ENCODE measurements at places on chromosomes 16 and 17.

DNA sequence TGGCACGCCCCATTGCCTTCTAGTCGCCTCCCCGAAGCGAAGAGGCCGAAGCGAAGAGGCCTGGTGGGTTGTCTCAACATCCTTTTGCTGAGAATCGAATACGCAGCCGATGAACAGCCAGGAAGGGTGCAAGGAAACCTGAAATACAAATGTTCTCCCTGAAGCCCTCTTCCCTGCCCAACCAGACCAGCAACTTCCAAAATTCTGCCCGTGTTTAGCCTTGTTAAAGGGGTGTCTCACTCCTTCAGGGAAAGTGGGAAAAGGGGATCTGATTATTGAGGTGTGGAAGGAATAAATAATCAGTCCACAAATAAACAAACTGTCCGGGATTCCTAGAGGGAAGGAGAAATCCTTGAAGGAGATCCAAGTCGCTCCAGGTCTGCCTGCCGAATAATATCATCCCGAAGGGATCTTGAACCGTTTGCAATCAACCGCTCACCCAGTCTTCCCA lies 1.4 kb upstream of the FOXC2 start:
- DNase-seq = no peak

- DNase-seq = no peak
These were observed 211.4 kb downstream of the NTN1 start for GRCh38 chr17:9232591-9233270.

- no peak for DNase-seq
These were observed 15.3 kb upstream of the TNS4 start for GRCh38 chr17:40516581-40517285.

DNA sequence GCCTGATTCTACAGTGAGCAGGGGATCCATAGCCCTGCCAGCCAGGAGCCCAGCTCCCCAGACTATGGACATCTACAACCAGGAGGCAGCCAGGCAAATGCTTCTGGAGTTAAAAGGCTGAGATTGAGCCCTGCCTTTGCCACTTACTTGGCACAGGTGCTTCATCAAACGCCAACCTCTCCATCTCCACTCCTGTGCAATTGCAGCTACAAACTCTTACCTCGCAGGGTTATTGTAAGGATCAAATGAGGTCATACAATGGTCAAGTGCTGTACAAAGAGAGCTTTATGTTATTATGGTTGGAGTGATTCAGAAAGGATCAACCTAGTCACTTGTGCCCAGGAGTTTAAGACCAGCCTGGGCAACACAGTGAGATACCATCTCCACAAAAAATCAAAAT lies 9.8 kb upstream of the MYO18A start:
- DNase-seq = no peak

- DNase-seq = no peak
These were observed 522.9 kb downstream of the HS3ST4 start for GRCh38 chr16:26214581-26215174.

- DNase-seq = no peak
These were observed 22.0 kb upstream of the CCL1 start for GRCh38 chr17:34384822-34385605.

DNA sequence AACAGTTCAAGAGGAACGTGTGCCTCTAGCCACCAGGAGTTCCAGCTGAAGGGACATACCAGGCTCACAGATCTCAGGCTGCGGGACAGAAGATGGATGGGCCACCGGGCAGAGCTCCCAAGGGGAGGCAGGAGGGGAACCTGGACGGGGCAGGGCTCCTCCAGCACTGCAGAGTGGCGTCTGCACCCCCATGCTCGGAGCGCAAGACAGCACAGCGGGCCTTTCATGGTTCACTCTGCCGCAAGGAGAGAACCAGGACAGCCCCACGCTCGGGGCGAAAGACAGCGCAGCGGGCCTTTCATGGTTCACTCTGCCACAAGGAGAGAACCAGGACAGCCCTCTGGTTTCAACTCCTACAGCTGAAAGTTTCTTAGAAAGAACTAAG lies 20.6 kb downstream of the SLC38A10 start:
- DNase-seq = no peak

Measured in iPS-NIHi11 (cell line).